ENCODE measurements at places on chromosomes 5 and 9. TPM values are rescaled to one million over a fixed set of nuclear protein-coding genes. Genes with fewer than 3 reads are reported as not detected.

GRCh38 chr9:116423149-116423548 lies 264.0 kb upstream of the TRIM32 start:
- peaks cover 3% of the 10 kb centered on the region for H3K36me3 ChIP-seq
- H3K4me1 ChIP-seq: no peaks in the 10 kb centered on the region
- no peak for DNase-seq

- H3K36me3 ChIP-seq: no peaks in the 10 kb centered on the region
- DNase-seq: no peak
- H3K27ac ChIP-seq: peak overlapping the region; percentile 91
- H3K4me1 ChIP-seq: peaks cover 12% of the 10 kb centered on the region
- no peaks in the 10 kb centered on the region for H3K27me3 ChIP-seq
These were observed 1.1 kb upstream of the SNX24 start for GRCh38 chr5:122844136-122844909.

Gene RNF183
- total RNA-seq: not detected

DNA sequence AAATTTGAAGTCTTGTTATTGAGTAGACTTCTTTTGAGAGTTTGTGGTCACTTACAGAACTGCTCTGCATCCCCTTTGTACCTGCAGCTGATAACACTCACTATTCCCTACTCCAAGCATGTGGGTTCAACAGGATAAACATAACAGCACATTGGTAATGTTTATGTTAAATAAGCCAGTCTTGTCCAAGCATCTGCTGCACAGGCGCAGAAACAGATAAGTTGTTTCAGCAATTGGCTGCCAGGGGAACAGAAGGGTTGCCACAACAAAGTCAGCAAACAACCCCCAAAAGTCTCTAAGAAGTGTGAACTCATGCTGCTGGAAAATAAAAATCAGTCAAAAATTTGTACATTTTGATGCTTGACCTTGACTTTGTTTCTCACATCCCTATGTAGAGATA lies 174.6 kb downstream of the GDNF start:
- H3K27me3 ChIP-seq: no peaks in the 10 kb centered on the region
- H3K36me3 ChIP-seq: no peaks in the 10 kb centered on the region
- no peaks in the 10 kb centered on the region for H3K4me1 ChIP-seq
- no peak overlapping the region for H3K4me3 ChIP-seq
- no peak for DNase-seq

- no peak overlapping the region for H3K4me3 ChIP-seq
These were observed 32.0 kb upstream of the GRPEL2 start for GRCh38 chr5:149313151-149313841.

Gene TGFBI
- total RNA-seq: 173 TPM

- no peak overlapping the region for H3K27ac ChIP-seq
- H3K36me3 ChIP-seq: no peaks in the 10 kb centered on the region
- no peak for DNase-seq
- no peaks in the 10 kb centered on the region for H3K4me1 ChIP-seq
These were observed 15.1 kb upstream of the GCNT4 start for GRCh38 chr5:75067434-75067833.

GRCh38 chr9:99818500-99818899 lies 3.2 kb upstream of the NR4A3 start:
- peak overlapping the region; percentile 87 for H3K4me3 ChIP-seq
- DNase-seq: no peak
- H3K4me1 ChIP-seq: peaks cover 6% of the 10 kb centered on the region
- no peaks in the 10 kb centered on the region for H3K27me3 ChIP-seq
- peak overlapping the region; percentile 97 for H3K27ac ChIP-seq

DNA sequence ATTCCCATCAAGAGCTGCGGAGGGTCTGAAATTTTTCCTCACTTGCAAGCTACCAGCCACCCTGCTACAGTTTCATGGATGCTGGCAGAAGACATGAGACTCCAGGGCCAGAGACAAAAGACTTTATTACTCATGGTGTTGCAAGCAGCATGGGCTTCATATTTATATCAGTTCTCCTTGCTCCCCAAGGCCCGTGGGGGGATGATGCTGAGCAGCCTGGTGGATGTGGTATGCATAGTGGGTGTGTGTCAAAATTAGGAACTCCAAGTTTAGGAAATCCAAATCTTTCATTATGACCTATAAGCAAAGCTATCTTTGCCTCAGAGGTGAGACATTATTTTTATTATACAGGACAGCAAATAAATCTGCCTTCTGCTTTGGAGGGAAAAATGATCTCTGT lies 105.7 kb upstream of the ALDH1B1 start:
- DNase-seq: no peak
- H3K27ac ChIP-seq: no peak overlapping the region

- H3K27me3 ChIP-seq: no peaks in the 10 kb centered on the region
- no peak overlapping the region for H3K27ac ChIP-seq
- no peak for DNase-seq
- peaks cover 27% of the 10 kb centered on the region for H3K36me3 ChIP-seq
- peaks cover 6% of the 10 kb centered on the region for H3K4me1 ChIP-seq
These were observed 6.8 kb downstream of the NNT start for GRCh38 chr5:43609752-43610151.

DNA sequence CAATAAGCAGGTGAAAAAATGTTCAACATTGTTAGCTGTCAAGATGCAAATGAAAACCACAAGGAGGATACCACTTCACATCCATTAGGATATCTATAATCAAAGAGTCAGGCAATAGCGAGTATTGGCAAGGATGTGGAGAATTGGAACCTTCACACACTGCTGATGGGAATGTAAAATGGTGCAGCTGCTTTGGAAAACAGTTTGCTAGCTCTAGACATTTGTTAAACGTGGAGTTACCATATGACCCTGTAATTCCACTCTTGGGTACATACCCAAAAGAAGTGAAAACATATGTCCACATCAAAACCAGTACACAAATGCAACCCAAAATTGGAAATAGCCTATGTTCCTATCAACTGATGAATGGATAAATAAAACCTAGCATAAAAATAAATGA lies 37.4 kb downstream of the SCAMP1 start:
- H3K27me3 ChIP-seq: no peaks in the 10 kb centered on the region
- no peak for DNase-seq
- no peaks in the 10 kb centered on the region for H3K36me3 ChIP-seq
- no peak overlapping the region for H3K27ac ChIP-seq
- no peaks in the 10 kb centered on the region for H3K4me1 ChIP-seq

Gene CSF2
- total RNA-seq: not detected

All from thoracic aorta (tissue), 2 donors.